Activated T-cell treated with anti-CD3 and anti-CD28 coated beads, Interleukin-2, amount 50 U/mL, for 72 hours (primary cell): ENCODE measurements at places on chromosomes 4 and X. TPM values are rescaled to one million over a fixed set of nuclear protein-coding genes. Genes with fewer than 3 reads are reported as not detected.

The DCAF12L2 gene
- total RNA-seq, result not detected

The CLTRN gene
- 1.6 TPM for total RNA-seq

The GPAT3 gene
- total RNA-seq, result 1.2 TPM

The UGT2B17 gene
- not detected for total RNA-seq

The TRIM75 gene
- not detected for total RNA-seq

The SPP1 gene
- not detected for total RNA-seq

The ZNF711 gene
- 1.8 TPM for total RNA-seq

The SRPX2 gene
- not detected for total RNA-seq

The PCDH19 gene
- not detected for total RNA-seq

DNA sequence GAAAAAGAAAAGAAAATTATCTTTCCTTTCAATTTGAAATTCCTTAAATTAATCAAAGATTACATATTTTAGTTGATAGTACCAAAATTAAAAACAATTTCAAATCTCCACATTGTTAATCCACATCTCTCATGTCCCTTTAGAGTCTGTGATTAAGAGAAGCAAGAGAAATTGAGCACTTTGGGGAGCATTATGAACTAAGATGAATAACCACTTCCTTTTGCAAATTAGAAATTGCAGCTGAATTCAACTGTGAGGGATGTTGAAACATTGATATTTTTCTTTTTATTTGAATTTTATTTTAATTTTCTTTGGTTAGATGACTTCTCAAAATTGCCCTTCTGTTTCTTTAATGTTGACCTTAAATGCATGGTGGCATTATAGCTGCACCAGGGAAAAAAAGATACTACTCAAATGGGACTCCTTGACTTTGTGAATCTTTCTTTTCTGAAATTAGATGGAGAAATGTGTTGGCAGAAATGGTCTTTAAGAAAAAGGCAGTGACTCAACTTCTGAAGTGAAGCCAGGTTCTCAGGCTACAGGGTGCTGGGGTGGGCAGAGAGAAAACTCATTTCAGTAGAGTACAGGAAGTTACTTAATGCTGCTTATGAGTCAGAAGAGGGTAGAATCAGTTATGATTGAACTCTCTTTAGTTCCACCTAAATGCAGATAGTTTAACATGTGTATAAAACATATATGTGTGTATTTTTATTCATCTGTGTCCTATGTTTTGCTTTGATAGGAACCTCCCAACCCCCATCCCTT lies 92.0 kb upstream of the TNIP3 start:
- H3K27me3 ChIP-seq, result no peaks in the 10 kb centered on the region
- peak overlapping the region; percentile 95 for H3K27ac ChIP-seq
- peak overlapping the region; percentile 74 for H3K4me3 ChIP-seq
- peaks cover 65% of the 10 kb centered on the region for H3K4me1 ChIP-seq
- DNase-seq, result peak; percentile 64

DNA sequence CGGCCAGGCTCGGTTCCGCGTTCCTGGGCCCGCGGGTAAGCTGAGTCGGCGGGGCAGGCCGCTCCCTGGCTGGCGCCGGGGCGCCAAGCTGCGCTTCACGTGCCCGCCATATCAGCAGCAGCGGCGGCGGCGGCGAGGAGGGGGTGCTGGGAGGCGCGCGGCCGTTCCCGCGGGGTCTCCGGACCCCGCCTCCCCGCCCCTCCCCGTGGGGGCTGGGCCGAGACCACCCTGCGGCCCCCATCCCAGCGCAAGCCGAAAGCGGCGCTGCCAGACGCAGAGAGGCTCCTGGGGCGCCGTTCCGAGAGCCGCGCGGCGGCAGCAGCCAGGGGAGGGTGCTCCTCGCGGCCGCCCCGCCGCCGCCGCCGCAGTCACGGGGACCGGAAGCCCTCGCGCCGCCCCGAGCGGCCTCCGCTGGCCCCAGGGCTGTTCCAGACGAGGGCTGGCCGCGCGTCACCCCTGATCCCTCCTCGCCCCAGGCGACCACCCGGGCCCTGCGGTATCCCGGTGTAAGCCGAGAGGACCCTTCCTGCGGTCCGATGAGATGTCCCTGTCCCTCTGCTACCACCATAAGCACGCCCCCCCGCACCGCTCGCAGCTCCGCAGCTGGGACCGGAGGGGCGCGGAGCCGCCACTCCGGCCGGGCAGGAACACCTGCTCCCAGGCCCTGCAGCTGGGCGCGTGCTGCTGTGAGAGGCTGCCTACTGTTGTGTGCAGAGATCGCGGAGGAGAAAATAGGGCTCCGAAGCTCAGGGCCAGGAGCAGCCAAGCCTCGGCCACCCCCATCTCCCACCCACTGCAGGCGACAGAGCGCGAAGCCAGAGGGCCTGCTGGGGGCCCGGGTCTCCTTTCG lies 7.5 kb upstream of the BCOR start:
- no peaks in the 10 kb centered on the region for H3K36me3 ChIP-seq
- peak; percentile 45 for DNase-seq
- H3K27me3 ChIP-seq, result peaks cover 26% of the 10 kb centered on the region
- no peak overlapping the region for H3K27ac ChIP-seq
- H3K4me3 ChIP-seq, result peak overlapping the region; percentile 90

- no peak for DNase-seq
- peaks cover 33% of the 10 kb centered on the region for H3K27me3 ChIP-seq
- H3K4me3 ChIP-seq, result no peak overlapping the region
- H3K27ac ChIP-seq, result no peak overlapping the region
- no peaks in the 10 kb centered on the region for H3K36me3 ChIP-seq
- H3K4me1 ChIP-seq, result no peaks in the 10 kb centered on the region
Measured at GRCh38 chrX:47503151-47503550, 20.1 kb upstream of the ZNF41 start.

DNA sequence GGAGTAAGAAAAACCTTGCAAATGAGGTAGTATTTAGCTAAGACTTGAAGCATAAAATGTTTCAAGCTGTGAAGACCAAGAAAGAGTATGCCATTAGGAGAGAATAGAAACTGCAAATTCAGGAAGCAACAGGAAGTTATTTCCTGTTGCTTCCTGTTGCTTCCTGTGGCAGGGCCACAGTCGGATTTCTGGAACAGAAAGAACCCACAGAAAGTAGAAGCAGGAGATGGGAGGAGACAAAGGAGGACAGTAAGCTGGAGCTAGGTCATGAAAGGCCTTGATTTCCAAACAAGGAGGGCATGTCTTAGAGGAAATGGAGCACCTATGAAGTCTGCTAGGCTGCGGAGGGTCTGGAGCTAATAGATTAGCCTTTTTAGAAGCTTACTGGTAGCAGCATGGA lies 17.2 kb downstream of the ASB11 start:
- H3K4me3 ChIP-seq, result no peak overlapping the region
- H3K36me3 ChIP-seq, result no peaks in the 10 kb centered on the region
- DNase-seq, result no peak
- H3K27ac ChIP-seq, result no peak overlapping the region

GRCh38 chr4:179605196-179605595 lies 2163.0 kb upstream of the AGA start:
- H3K4me1 ChIP-seq, result no peaks in the 10 kb centered on the region
- no peak overlapping the region for H3K4me3 ChIP-seq
- H3K27ac ChIP-seq, result no peak overlapping the region

DNA sequence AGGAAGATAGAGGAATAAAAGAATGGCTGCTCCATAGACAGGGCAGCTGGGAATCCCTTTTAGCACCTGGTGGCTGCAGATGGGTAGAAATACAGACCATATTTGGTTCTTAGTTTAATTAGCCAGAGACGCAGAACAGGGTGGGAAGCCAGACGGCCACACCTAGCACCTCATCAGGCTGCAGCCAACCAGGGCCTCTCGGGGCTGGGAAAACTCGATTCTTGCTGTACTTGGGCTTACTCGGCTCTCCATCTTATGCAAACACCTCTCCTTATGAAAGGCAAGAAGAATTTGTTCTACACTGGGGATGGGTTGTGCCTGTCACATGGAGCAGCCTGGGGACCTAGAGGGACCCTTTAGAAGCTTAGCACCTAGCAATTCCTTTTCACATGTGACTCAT lies 19.7 kb downstream of the IRAK1 start:
- H3K27me3 ChIP-seq, result peaks cover 11% of the 10 kb centered on the region
- DNase-seq, result no peak
- H3K4me3 ChIP-seq, result no peak overlapping the region
- H3K4me1 ChIP-seq, result peaks cover 13% of the 10 kb centered on the region

- DNase-seq, result no peak
- no peak overlapping the region for H3K27ac ChIP-seq
- no peaks in the 10 kb centered on the region for H3K4me1 ChIP-seq
- H3K27me3 ChIP-seq, result no peaks in the 10 kb centered on the region
- H3K36me3 ChIP-seq, result no peaks in the 10 kb centered on the region
- H3K4me3 ChIP-seq, result no peak overlapping the region
Measured at GRCh38 chr4:127145006-127145540, 487.7 kb upstream of the INTU start.

DNA sequence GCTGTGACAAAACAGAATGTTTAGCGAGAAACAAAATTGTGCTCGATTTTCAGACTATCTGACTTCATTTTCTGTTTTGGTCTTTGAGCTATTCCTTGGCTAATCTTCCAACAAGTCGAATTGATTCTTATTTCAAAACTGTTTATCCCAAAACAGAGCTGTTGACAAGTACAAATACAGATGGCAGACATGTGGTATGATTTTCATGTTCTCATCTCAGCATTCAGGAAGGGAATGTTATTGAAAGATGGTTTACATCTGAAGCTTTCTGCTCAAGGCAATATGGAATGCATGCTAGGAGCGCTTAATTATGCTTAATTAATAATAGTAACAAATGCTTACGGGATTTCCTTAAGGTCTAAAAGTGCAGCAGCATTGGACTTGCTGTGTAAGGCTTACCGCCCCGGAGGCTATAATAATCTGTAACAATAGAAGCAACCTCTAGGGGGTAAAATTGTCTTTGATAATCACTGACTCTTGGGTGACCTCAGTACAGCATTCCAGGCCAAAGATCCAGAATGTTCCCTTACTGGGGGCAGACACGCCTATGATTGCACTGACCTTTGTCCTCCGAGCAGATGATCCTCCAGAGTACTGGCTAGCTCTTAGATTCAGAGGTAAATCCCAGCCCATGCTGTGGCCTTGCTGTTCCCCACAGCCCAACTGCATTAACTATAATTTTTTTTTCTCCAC lies 16.4 kb downstream of the LSM6 start:
- peaks cover 11% of the 10 kb centered on the region for H3K36me3 ChIP-seq
- H3K27ac ChIP-seq, result peak overlapping the region; percentile 19
- DNase-seq, result no peak
- peaks cover 18% of the 10 kb centered on the region for H3K4me1 ChIP-seq
- no peak overlapping the region for H3K4me3 ChIP-seq

GRCh38 chr4:11495291-11495690 lies 66.6 kb upstream of the HS3ST1 start:
- no peak overlapping the region for H3K27ac ChIP-seq
- no peak overlapping the region for H3K4me3 ChIP-seq
- H3K4me1 ChIP-seq, result peaks cover 17% of the 10 kb centered on the region
- no peaks in the 10 kb centered on the region for H3K36me3 ChIP-seq

DNA sequence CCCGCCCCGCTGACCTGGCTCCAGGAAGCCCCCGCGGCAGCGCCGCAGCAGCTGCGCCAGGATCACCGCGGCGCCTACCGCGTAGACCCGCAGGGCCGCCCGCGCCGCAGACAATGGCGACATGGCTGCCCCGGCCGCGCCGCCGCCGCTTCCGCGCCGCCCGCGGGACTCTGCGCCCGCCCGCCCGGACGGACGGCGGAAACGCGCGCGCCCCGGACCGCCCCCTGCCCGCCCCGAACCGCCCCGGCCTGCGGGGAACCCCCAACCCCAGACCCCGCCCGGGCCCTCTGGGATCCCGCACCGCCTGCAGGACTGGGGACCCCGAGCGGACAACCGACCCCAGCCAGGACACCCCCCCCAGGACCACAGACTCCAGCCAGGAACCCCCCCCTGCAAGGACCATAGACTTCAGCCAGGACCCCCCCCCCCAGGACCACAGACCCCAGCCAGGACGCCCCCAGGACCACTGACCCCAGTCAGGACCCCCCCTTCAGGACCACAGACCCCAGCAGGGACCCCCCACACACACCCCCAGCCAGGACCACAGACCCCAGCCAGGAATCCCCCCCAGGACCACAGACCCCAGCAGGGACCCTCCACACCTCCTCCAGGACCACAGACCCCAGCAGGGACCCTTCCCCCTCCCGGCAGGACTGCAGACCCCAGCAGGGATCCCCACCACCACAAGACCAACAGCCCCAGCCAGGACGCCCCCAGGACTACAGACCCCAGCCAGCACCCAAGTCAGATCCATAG lies at the start of the genes DHRSX and ZBED1:
Gene DHRSX (minus strand): TSS at position 174 of the 756 bp plus-strand sequence. CDS start 51 bp downstream, at position 123.
Gene ZBED1 (minus strand): TSS at position 174 of the 756 bp plus-strand sequence. CDS start 10,257 bp downstream, outside the sequence.
- H3K36me3 ChIP-seq, result no peaks in the 10 kb centered on the region
- H3K4me3 ChIP-seq, result peak within 1 kb of the TSS; percentile 87
- H3K4me1 ChIP-seq, result peaks cover 23% of the 10 kb centered on the region
- H3K27ac ChIP-seq, result peak within 1 kb of the TSS; percentile 85

DNA sequence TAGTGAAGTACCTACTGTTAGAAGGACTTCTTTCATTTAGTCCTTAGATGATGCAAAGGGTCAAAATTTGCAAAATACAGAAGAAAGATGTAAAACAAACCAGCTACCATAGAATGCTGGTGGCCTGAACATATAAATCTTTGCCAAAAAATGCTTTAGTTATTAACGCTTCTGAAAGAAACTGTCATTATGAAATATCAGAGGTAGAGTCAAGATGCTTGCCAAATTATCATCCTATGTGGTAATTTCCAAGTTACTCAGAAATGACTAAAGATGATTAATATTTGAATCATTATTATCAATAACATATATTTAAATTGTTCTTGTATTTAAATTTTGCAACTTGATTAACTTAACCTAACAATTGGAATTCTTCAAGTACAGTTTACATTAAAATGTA lies 588.4 kb upstream of the FAM241A start:
- no peaks in the 10 kb centered on the region for H3K4me1 ChIP-seq
- H3K27me3 ChIP-seq, result no peaks in the 10 kb centered on the region
- no peak for DNase-seq
- no peak overlapping the region for H3K27ac ChIP-seq
- no peaks in the 10 kb centered on the region for H3K36me3 ChIP-seq

DNA sequence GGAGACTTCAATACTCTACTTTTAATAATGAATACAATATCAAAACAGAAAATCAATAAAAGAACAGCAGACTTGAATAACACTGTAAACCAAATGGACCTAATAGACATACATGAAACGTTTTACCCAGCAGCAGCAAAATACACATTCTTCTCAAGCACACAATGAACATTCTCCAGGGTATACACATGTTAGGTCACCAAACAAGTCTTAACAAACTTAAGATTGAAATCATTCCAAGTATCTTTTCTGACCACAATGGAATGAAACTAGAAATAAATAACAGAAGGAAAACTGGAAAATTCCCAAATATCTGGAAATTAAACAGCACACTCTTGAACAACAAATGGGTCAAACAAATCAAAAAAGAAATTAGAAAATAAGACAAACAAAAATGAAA lies 145.0 kb upstream of the CT83 start:
- no peaks in the 10 kb centered on the region for H3K27me3 ChIP-seq
- no peak overlapping the region for H3K4me3 ChIP-seq
- H3K4me1 ChIP-seq, result no peaks in the 10 kb centered on the region
- peaks cover 1% of the 10 kb centered on the region for H3K36me3 ChIP-seq
- no peak for DNase-seq
- H3K27ac ChIP-seq, result no peak overlapping the region
